SK-MEL-5 (cell line): ENCODE measurements at places on chromosomes 5 and 9.

DNA sequence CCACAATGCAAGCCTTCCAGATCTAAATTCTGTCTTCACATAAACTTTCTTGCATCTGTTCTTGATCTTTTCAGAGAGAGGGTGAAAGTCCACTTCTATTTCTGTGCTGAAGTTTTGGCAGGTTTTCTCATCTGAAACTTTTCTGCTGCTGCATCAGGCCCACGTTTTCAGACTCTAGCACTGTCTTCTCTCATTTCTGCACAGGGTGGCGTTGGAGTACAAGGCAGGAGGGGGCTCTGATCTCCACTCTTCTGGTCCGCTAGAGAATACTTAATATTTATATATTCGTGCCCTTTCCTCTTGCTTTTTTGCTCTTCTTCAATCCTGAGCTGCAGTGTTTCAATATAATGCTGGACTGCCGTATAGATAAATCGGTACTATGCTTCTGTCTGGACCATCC lies 204.0 kb upstream of the PRDM9 start:
- DNase-seq, result peak; percentile 26

- DNase-seq, result no peak
These were observed 6.9 kb upstream of the AJM1 start for GRCh38 chr9:136835162-136835931.

- no peak for DNase-seq
These were observed 4.1 kb downstream of the LMX1B start for GRCh38 chr9:126617823-126618165.

- DNase-seq, result no peak
These were observed 37.3 kb upstream of the PLPP1 start for GRCh38 chr5:55572020-55572419.

DNA sequence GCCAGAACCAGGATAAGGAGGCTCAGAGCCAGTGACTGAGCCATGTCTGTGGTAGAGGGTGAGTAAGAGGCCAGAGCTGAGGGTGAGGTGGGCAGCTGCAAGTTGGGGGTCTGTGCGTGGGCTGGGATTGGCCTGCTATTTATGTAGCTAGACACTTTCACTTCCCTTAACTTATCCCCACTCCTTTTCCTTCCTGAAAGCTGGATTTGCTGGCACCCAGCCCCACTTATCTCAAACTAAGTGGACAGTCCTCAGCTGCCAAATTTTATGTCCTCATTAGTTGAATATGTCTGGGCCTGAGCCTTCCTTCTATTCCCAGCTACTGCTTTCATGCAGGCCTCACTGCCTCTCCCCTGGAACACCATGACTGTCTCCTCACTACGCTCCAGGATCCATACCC lies at the start of gene CCL21:
TSS of gene CCL21 (minus strand) at position 114 of the 400 bp plus-strand sequence. CDS start at position 44, 70 bp downstream.
- DNase-seq, result no peak

- DNase-seq, result no peak
These were observed 234.6 kb downstream of the GADD45G start for GRCh38 chr9:89839449-89839848.

- no peak for DNase-seq
These were observed 6.4 kb downstream of the SEPTIN8 start for GRCh38 chr5:132770476-132771159.

DNA sequence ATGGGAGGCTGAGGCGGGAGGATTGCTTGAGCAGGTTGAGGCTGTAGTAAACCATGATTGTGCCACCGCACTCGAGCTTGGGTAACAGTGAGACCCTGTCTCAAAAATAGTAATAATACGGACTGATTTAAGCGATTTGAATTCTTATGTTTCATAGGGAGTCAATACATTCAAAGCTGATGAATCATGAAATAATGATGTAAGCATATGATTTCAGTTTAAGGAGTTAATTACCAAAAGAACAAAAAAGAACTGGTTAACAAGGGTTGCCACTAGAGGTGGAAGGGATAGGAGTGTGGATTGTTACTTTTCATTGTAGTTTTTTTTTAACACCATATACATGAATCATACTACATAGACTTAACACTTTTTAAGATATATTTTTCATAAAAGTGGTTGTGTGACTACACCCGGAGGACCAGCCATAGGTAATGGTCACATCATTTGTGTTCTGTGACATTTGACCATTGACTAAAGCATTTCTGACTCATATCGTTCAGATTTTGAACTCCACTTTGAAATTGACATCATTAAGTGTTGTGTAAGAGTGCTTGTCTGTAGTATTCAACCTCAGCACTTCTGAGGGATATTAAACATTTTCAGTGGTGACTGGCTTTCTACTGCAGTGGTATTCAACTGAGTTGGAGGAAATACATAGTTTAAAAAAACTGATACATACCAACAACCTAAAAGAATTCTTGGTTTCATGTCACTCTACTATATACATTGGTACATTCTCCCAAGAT lies 7.0 kb downstream of the TRMT10B start:
- no peak for DNase-seq

DNA sequence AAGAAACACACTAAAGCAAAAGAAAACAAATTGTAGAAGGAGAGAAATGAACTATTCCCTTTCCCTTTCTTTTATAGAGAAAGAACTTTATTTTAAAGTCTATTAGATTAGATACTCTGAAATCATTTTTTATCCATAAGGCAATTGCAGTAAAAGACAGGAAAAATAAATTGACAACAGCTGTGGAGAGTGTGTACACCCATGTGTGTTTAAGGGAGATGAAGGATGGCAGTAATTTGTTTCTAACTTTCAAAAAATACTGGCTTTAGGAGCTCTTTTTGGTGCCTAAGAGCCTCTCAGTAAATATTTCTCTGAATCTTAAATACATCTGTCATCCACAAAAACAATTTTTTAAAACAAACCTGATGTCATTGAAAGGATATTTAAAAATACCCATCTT lies 18.3 kb upstream of the ARL14EPL start:
- no peak for DNase-seq

DNA sequence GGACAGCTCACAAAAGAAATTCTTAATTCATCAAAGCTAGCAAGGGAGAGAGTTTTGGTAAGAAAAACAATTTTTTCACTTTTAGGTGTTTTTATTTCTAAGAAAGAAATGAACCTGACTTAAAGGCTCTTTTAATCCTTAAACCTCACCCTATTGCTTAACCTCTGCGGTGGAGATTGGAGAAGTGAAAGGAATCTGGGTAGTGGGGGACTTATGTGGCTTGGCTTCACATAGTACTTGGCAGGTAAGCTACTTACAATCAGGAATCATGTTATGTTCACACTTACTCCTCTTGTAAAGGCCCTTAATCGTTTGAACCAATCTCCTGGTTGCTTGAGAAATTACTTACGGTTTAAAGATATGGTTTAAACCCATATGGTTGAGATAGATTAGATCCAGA lies 104.8 kb downstream of the ISOC1 start:
- DNase-seq, result no peak

DNA sequence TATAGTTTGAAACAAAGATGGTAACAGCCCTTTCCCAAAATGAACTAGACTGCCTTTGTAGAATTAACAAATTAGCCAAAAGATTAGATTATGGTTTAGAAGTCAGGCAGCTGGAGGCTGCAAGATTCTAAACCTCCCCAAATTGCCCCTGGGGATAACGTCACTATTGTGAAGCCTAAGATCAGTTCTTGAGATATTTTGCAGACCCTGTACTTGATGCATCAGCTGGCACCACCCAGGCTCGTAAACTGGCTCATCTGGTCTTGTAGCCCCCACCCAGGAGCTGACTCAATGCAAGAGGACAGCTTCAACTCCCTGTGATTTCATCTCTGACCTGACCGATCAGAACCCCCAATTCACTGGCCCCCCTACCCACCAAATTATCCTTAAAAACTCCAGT lies 4.2 kb upstream of the SOWAHA start:
- DNase-seq, result no peak

GRCh38 chr5:82952326-82952725 lies 124.9 kb downstream of the TMEM167A start:
- DNase-seq, result peak; percentile 99

DNA sequence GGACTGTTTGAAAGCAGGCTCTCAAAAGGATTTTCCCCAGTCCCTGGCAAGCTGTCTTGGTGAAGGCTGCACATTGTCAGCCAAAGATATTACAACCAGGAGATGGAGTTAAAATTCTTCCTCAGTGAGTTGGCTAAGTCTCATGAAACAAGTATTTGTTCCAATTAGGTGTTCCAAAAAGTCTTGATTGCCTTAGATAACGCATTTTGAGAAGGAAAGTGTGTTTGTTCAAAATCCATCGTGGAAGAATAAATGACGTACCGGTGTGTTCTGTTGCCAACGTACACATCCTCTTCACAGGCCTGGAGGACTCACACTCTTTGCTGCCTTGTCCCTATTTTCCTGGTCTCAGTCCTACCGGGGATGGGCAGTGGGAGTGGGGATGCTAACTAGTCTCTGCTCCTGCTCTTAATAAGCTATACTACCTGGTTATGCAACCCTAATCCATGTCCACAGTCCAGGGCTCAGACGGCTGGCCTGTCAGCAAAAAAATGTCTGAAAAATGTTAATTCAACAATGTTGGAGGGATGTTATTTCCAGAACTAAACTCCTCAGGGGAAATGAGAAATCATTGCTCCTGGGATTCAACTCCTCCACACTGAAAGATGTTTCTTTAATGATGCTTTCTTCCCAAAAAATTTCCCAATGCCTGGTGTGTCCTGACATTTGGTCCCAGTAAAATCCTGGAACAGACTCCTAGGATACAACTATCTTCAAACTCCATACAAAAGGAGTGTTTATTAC lies 175.3 kb upstream of the KLF9 start:
- no peak for DNase-seq

DNA sequence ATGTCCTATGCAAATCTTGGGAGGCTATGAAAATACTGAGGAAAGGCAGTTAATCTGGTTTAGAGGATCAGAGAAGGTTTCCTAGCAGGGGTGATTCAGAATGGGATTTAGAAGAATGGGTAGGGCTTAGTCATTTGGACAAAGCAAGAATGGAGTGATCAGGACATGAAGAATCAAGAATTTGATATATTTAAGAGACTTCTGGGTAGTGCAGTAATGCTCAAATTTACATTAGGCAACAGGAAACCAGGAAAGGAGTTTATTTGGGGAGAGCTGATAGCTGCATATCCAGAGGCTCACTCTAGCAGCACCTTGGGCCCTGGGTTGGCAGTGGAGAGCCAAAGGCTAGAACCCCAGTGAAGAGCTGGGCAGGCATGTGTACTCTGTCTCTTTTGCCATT lies 78.9 kb upstream of the PAPPA start:
- no peak for DNase-seq

GRCh38 chr5:115895821-115896220 lies 54.1 kb downstream of the AP3S1 start:
- DNase-seq, result no peak

- no peak for DNase-seq
These were observed 32.6 kb downstream of the PAX5 start for GRCh38 chr9:37001459-37001858.
